ENCODE measurements at places on chromosomes 6 and 20.

- DNase-seq = no peak
Observed at GRCh38 chr6:9025796-9026394, 590.5 kb upstream of the SLC35B3 start.

DNA sequence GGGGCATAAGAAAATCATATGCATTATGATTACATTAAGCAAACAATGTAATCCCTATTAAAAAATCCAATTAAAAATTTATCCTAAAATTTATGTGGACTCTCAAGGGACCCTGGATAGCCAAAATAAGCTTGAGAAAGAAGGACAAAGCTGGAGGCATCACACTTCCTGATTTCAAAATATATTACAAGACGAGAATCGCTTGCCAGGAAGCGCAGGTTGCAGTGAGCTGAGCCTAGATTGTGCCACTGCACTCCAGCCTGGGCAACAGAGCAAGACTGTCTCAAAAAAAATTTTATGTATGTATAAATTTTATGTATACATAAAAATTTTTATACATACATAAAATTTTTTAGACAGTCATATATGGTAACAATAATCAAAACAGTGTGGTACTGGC is 48.5 kb upstream of the GCNT2 start:
- DNase-seq = no peak

GRCh38 chr6:149985481-149985937 is 21.8 kb downstream of the ULBP1 start:
- DNase-seq = no peak

- no peak for DNase-seq
Observed at GRCh38 chr20:4533368-4534133, 188.2 kb upstream of the PRND start.

DNA sequence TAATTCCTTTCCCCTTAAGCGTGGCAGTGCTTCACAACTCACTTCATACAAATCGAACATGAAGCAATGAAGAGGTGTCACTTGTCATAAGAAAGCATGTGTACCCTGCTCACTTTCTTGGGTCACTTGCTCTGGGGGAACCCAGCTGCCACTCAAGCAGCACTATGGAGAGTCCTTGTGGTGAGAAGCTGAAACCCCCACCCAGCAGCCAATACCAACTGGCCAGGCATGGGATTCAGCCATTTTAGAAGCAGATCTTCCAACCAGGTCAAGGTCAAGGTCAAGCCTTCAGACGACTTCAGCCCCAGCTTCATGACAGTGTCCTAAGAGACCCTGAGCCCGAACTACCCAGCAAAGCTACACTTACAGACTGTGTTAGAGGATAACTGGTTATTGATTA is 62.8 kb downstream of the PSMB1 start:
- no peak for DNase-seq

DNA sequence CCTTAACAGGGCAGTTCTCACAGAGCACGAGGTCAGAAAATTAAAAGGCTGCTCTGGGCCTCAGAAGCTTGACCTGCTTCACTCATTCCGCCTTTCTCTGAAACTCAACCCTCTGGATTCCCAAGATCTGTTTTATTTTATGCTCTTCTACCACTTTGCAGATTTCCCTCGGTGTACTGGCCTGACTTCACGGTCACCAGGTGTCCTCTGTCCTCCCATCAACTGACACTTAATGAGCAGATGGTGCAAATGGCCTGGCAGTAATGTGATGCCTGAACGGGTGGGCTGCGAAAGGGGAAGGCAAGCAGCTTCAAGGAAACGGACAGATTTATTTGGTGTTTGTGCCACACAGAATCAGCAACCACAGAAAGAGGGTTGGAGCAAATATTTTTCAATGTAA is 169.7 kb upstream of the TFAP2D start:
- no peak for DNase-seq

DNA sequence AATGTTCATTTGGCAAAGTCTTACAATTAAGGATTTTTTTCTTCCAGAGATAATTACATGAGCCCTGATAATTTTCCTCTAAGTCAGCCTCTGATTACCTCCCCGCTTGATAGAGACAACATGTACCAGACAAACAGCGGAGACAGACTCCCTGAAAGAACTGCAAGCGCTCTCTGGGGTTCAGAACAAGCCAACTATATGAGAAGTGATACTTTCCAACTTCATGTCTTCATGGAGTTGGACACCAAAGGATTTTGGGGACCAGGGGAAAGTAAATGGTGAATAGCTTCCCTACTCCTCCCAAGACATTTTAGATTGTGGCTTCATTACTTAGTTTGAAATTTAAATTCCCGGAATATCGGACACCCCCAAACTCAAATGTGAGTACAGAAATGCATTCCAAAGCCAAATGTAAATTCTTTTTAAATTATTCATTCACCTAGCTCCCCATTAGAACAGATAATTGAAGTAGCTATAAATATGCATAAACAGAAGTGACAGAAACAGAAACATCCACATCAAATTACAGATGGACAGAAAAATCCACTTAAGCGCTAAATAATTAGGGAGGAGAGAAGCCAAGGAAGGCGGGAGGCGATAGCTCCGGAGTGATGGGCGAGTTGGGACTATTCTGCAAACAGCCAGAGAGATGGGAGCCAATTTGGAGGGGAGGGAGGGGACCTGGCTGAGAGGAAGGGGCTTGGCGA is 129.7 kb upstream of the AKAP12 start:
- DNase-seq = no peak

GRCh38 chr6:144335914-144336313 is 50.8 kb downstream of the UTRN start:
- DNase-seq = no peak

DNA sequence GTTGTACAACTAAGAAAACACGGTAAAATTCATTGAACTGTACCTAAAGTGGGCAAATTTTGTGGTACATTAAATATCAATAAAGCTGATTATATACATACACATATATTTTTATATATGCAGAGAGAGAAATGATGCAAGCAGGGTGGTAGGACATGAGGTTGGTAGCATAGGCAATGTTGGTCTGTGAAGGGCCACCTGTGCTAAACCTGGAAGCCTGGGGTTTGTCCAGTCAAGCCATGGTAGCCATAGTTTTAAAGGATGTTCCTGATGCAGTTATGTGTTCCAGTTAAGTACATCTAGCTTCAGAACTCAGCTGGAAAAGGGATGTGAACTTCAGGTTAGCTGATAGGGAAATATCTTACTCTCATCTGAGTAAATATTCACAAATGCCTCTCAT is 60.1 kb downstream of the TRIM38 start:
- DNase-seq = no peak

DNA sequence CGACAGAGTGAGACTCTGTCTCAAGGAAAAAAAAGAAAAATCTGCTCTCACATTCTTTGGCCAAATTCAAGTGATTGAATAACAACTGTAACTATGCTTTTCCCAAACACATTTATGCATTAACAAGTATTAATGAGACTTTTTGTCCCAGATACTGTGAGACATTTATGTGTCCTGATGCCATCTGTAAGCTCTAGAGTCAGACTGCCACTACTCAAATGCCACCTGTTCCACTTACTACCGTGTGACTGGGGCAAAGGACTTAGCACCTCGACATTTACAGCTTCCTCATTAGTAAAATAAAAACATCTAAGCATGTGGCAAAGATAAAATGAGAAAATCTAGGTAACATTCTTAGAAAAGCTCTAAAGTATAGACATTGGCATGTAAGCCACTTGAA is 178.1 kb upstream of the MARCKS start:
- no peak for DNase-seq

DNA sequence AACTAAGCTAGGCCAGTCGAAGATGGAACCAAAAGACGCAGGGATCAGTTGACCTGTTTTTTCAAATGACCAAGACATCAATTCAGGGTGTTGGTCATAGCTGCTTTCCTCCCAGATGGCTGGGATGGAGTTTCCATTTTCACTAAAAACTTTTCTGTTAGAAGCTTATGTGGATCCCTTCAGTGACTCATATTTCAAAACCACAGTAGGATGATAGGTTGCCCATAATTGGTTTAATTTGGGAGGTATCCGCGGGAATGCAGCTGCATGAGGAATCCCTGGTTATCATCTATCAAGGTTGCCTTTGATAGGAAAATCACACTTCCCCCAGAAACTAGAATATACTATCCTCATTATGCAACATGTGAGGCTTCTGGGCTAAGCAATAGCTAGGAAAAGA is 150.9 kb upstream of the MLIP start:
- no peak for DNase-seq

- peak; percentile 84 for DNase-seq
Observed at GRCh38 chr6:36131511-36132245, 1.4 kb downstream of the MAPK13 start.

- no peak for DNase-seq
Observed at GRCh38 chr6:119799596-119800509, 450.3 kb upstream of the MAN1A1 start.

GRCh38 chr6:113352029-113352801 is 504.9 kb upstream of the MARCKS start:
- DNase-seq = no peak

GRCh38 chr20:4813076-4813862 is 91.6 kb downstream of the PRND start:
- DNase-seq = peak; percentile 80

DNA sequence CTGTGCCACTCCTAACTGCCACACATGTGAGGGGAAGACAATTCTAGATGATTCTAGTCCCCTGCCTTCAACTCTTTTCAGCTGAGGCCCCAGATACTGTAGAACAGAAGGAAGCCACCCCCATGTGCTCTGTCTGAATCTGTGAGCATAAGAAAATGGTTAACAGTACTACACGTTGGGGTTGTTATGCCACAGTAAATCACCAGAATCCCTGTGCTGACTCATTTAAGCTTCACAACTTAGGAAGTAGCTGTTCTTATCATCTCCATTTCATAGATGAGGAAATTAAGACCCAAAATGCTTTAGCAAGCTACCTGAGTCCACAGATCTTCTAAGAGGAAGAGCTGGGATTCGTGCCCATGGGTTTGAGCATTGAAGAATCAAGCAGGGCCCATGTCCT is 27.4 kb upstream of the SCRT2 start:
- DNase-seq = no peak

- no peak for DNase-seq
Observed at GRCh38 chr6:33779290-33779689, 9.6 kb downstream of the LEMD2 start.

- DNase-seq = no peak
Observed at GRCh38 chr6:14280006-14280510, 162.5 kb downstream of the CD83 start.

DNA sequence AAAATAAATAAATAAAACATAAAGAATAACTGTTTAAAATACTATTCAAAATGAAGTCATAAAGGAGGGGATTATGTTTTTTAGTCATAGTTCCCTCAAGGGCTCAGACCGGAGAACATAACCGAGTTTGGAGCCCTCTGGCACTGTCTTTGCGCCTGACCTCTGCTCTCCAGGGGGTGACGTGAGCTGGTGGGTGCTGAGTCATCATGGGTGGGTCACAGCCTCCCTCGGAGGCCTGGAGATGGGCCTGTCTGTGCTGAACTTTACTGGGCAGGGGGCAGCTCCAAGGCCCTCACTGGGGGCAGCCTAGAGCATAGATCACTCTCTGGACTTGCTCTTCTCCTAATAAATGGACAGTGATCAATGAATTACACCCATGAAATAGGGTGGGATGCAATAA is 3.1 kb upstream of the MAVS start:
- DNase-seq = peak; percentile 13

GRCh38 chr6:160766989-160767646 is 65.1 kb downstream of the PLG start:
- peak; percentile 75 for DNase-seq

GRCh38 chr20:13183005-13183404 is 38.1 kb upstream of the ISM1 start:
- DNase-seq = no peak

DNA sequence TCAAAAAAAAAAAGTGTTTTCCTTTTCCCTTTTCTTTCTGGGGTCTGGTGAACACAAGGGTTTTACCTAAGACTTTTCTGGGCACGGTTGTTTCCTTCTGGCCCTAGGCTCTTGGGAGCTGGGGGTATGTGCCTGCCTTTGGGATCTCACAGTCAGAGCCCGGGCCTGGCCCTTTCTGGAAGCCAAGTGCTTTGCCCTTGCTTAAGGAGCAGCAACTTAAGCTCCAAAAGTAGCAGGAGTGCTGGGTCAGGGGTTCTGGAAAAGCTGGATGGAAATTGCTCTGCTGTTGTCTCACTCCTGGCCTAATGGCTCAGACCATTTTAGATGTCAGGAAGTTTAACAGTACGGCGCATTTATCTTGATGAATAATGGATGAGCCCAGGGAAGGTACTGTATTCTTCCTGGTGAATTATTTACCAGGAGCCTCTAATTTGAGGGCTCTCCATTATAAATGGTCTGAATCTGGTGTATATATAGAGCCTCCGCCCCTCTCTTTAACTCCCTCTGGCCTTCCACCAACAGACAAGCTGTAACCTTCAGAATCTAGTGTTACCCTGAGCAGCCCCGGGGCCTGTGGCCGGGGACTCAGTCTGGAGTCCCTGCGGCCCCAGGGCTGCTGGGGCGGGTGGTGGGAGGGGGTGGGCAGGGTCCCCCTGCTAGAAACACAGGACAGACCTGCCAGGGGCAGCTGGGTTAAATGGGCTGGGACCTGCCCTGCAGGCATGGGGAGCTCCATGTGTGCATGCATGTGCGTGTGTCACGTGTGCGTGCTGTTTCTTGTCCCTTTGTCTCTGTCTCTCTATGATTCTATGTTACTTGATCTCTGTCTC is 37.5 kb downstream of the PTK7 start:
- DNase-seq = no peak

GRCh38 chr20:42218621-42219374 is 600.6 kb upstream of the CHD6 start:
- no peak for DNase-seq

DNA sequence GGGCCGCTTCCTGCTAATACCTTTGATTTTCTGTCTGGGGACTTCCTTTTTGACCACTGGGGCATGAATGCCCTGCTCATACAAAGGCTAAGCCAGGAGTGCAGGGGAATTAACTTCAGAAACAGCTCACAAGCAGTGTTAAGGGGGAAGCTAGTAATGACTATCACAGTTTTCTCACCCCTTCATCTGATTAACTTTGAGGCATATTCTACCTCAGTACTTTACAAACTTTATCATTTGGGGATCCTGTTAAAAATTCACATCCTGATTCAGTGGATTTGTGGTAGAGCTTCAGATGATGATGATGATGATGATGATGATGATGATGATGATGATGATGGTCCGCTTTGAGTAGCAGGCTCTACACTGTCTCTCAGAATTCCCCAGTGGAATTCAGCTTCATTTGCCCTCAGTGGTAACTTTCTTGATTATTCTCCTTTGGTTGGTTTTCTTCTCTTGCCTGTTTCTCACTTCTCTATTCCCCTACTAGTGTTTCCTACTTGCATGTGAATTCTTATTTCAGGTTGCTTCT is 78.4 kb upstream of the TMEM170B start:
- DNase-seq = peak; percentile 58

- no peak for DNase-seq
Observed at GRCh38 chr6:43773980-43774775, 4.2 kb downstream of the VEGFA start.
